Activated CD4-positive, alpha-beta T cell treated with anti-CD3 and anti-CD28 coated beads, Interleukin-2, amount 10 ng/mL, durations not matched to agents 7 days and 5 days (primary cell): ENCODE measurements at places on chromosomes 6 and 20.

- DNase-seq: no peak
Measured at GRCh38 chr6:138492871-138493270, 6.4 kb downstream of the NHSL1 start.

- DNase-seq: no peak
Measured at GRCh38 chr6:38034274-38034914, 214.9 kb downstream of the ZFAND3 start.

DNA sequence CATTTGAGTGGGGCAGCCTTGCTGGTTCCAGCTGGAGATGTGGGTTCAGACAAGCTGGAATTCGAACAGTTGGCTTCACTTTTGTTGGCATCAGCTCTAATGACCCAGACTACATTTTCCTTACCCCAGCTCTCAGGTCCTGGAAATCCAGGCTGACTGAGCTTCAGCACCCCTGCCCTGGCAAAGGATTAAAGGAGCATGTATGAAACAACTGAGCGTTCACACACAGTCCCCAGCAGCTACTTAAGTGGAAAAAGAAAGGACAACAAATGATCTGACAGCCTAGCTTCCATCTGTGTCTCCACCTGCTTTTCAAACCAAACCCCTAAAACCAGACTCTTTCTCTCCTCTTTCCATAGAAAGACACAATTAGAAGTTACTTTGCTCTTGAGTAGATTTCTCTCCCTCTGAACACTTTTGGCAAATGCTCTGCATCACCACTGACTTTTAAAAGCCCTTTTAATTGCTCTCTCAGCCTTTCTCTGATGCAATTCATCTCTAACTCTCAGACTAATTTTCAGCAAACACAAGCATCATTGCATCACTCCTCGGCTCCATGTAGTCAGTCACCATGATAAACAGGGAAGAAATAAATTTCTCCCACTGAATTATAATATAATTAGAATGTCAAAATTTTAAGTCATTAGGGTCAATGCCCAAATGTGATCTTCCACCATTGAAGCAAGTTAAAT is 28.1 kb downstream of the ROS1 start:
- no peak for DNase-seq

- DNase-seq: peak; percentile 93
Measured at GRCh38 chr6:37207903-37208456, 38.0 kb downstream of the PIM1 start.

DNA sequence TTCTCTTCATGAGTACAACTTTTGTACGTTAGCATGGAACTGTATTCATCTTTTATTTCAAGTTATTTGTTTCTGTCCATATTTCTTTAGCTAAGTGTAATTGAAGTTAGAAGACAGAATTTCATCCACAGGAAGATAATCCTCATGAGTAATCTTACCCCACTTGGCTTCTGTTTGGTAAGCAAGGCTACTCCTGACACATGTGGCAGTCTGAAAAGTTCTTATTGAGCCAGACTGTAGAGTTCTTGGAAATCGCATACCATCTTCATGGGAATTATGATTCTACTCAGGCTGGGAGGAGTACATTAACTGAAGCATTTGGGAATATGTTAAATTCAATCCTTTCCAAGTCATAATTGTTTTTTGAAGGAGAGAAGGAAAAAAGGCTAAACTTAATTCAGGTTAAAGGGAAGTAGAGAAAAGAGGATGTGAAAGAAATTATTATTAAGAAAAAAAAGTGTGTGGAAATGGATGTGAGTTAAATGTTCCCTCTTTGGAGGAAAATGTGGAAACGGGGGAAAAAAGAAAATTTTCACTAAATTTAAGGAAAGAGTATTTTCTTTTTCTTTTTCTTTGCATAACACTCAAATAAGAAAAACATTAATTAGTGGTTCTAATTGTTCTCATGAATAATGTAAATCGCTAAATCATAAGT is 41.5 kb upstream of the TENT5A start:
- no peak for DNase-seq

- peak; percentile 12 for DNase-seq
Measured at GRCh38 chr20:7770578-7770977, 169.7 kb downstream of the HAO1 start.

GRCh38 chr6:63567966-63568365 is 4.3 kb upstream of the LOC128125822 start:
- DNase-seq: no peak

- DNase-seq: no peak
Measured at GRCh38 chr6:28811873-28812272, 111.9 kb downstream of the TRIM27 start.

DNA sequence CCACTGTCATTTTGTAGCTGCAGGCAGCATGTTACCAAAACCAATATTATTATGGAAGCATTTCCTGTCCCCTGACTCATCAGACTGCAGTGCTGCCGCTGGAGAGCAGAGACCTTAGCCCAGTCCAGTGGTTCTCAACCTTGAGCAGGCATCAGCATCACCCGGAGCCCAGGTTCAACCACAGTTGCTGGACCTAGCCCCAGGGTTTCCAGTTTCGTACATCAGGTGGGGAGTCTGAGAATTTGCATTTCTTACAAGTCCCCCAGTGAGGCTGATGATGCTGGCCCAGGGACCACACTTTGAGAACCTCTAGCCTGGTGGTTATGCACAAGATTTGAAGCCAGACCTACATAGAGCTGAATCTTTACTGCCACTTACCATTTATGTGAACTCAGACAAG is 47.3 kb downstream of the LY86 start:
- no peak for DNase-seq

DNA sequence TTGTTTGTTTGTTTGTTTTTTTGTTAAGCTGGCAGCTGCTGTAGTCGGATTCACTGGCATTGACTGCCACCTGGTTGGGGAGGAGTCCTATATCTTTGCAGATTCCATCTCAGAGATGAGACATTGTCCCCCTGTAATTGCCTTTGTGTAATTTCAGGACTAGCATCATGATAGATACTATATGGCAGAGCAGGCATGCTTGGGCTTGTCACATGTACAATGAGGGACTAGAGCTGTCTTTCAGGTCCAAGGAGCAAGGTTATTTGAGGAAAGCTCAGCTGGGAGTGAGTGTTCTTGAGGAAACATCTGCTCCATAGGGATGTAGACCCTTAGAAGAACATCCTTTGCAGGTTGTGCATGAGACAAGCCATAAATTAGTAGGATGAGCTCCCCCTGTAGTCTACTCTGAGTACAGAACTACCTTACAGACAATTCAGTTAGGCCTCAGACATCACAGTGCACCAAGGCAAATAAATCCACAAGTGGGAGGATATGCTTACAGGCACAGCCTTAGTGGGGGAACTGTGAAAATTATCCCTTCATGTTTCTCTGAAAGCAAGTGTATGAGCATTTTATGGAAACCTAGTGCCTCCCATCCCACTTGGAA is 62.1 kb downstream of the BMP2 start:
- no peak for DNase-seq

DNA sequence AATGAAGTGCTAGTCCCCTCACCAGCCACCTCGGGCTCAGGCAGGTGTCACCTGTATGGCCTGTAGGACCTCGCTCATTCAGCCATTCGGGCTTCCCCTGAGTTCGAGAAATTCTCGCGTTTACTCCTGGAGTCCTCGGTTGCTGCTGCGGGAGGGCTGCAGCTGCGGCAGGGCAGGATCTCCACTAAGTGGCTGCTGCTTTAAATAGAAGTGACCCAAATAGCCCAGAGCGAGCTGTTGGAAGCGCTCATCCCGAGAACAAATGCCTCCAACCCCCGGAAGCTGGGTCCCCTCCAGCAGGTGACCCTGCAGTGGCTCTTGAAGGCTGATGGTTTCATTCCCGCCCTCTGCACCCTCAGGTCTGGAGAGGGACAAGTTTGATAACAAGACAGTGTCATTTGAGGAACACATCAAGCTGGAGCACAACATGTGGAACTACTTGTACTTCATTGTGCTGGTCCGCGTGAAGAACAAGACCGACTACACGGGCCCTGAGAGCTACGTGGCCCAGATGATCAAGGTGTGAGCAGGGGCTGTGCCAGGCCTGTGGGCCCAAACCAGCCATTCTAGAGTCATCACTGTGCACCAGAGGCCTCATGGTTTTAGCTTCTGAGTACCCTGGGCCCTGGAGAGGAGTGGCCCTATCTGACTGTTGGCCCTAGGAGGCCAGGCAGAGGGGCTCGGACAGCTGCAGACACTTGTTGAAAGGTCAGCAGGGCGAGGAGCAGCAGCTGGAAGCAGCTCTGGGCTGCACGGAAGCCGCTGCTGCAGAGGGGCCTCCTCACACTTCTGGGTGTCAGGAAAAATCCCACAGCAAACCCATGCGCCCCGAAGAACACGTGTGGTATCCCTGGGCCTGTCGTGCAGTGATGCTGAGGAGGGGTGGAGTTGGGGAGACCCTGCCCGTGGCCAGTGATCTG is 18.1 kb downstream of the UQCC2 start:
- DNase-seq: no peak

GRCh38 chr6:144305985-144306384 is 20.9 kb downstream of the UTRN start:
- peak; percentile 38 for DNase-seq

- no peak for DNase-seq
Measured at GRCh38 chr20:1375515-1375914, 17.3 kb downstream of the FKBP1A start.

DNA sequence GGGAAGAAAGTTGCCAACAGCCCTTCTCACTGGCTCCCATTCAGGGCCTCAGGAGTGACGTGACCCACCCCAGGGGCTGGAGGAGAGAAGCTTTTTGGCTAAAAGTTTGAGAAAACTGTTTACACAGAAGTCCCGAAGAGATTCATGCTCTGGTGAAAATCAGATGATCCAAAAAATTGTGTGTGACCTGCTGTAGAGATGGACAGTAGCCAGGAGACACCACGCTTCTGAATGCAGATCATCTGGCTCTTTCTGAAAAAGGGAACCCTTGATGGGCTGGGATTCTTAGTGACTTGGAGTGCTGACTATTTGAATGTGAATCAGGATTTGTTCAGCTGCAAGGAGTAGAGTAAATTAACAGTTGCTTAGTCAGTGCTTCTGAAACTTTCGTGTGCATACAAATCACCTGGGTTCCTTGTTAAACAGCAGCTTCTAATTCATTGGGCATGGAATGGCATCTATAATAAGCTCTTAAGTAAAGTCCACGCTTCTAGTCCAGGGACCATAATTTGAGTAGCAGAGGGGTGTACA is 265.1 kb downstream of the PREX1 start:
- no peak for DNase-seq

DNA sequence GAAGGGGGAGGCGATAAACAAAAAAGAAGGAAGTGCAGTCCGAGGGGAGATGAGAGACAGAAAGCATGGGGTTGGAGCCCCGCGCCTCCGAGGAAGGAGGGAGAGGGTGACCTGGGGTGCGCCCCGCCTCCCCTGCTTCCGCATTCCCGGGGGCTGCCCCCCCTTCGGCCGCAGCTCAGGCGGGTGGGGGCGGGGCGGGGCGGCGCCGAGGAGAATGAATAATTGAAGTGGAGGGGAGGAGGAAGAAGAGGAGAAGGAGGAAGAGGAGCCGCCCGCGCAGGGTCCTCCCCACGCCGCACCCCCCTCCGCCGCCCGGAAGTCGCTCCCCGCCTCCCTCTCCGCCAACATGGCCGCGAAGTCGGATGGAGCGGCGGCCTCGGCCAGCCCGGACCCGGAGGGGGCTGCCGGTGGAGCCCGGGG is at the start of gene XKR7:
Gene XKR7 (plus strand): TSS at position 322 of the 420 bp plus-strand sequence. CDS start 25 bp downstream, at position 347.
- DNase-seq: peak; percentile 32

GRCh38 chr6:109079981-109080380 is 14.7 kb downstream of the SESN1 start:
- no peak for DNase-seq

- DNase-seq: no peak
Measured at GRCh38 chr20:39800111-39800510, 838.0 kb downstream of the DHX35 start.

DNA sequence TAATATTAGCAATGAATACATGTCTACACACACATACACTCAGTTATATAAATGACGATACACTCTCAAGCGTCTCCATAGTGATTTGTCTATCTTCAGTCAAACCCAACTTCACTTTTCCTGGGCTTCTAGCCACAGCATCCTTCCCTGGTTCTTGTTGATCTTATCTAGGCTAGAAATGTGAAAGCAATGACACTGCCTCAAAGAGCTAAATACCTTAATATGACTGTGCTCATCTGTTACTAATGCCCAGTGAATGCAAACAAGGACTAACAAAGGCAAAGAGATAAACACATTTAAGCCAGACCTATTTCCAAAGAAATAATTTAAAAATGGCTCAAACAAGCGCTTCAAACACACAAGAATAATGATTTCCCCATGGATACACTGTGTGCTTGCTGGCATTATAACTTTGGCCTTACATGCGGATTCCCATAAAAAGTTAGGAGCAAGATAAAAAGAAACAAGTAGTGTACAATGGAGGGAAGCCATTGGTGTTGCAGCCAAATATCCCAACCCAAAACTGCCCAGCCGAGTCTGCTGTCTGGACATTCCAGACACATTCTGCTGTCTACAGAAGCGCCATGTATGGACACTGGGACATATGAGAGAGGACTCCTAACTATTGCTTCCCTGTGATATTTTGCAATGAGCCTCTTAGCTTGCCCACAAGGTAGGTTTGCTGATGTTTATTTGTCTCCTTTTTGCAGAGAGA is 19.5 kb upstream of the DAAM2 start:
- no peak for DNase-seq

DNA sequence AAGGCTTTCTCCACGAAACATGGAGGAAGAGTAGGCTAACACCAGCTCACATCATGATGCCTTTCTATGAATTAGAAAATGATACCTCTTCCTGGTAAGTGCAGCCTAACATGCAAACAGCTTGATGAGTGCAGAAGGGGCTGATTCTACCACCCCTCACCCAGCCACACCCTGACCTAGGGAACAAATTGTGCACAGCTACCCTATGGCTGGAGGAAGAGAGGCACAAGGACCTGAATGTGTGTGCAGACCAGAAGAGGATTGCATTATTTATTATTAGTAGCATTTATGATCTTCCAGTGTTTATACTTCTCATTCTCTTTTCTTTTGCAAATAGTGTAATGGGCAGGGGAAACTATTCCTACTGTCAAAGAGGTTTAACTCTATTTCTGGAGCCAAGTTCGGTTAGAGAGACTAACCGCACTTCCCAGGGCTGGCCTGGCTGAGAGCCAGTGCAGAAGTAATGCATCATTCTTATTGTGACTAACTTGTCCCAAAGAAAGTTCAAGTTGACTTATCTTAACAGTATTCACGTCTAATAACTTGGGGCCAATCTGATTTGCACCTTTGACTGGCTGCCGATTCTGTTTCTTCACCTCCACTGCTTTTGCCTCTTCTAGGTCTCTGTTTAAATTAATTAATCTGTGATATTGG is 237.5 kb downstream of the CD83 start:
- no peak for DNase-seq
